ENCODE measurements at places on chromosomes 7 and 10.

DNA sequence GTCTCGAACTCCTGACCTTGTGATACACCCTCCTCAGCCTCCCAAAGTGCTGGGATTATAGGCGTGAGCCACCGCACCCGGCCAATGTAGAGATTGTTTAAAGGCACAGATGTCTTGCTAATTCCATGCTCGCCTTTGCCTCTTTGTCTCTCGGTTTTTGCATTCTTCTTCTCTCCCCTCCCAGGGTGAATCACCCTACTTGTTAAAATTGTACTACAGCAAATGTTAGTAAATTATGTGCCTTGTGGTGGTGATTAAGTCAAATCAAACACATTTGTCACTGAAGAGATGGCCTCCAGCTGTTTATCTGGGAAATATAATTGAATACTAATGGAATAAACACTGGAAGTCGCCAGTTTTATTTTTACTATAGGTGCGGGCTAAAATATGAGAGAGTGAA is 384.4 kb upstream of the AUTS2 start:
- no peak for DNase-seq

- no peak for DNase-seq
These were observed 103.1 kb downstream of the GSAP start for GRCh38 chr7:77313085-77313484.

GRCh38 chr7:65872776-65873581 is at the start of gene VKORC1L1:
VKORC1L1 (plus strand) TSS chr7:65873074; CDS start chr7:65873372, 298 bp downstream.
- DNase-seq: peak; percentile 90

DNA sequence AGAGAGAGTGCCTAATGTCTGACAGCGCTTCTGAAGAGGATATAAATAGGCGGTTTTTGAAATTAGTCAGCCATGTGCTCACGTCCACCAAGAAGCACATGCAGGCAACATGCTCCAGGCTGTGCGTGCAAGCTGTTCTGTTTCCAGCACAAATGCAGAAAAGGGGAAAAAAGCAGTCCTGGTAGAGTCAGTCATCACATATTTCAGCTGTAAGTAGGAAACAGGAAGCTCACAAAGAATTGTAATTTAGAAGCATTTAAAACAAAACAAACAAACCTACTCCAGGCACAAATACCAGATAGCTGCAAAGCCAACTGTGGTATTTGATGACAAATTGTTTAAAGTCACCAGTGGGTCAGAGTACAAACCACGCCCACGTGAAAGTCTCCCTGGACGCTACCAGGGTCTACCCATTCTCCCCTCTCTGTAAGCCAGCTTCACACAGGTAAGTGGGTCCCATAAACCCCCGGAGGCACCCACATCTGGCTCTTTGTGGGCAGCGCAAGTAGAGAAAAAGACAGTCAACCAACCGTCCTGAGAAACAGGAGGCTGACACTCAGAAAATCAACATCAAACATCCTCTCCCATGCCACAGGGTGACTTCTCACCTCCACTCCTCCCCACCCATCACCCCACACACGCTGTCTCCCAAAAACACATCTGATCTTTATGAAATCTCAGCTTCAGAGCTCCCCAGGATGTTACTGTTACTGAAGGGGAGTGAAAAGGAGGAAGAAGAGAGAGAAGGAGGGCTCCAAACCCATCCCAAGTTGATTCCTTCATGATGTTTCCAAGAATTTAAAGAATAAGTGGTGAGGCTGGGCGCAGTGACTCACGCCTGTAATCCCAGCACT is 186.4 kb downstream of the FAM107B start:
- DNase-seq: no peak
